Right lung (tissue), 10 donors: ENCODE measurements at places on chromosomes 5 and 9. TPM values are rescaled to one million over a fixed set of nuclear protein-coding genes. Genes with fewer than 3 reads are reported as not detected.

PCA3 gene
- 0.42 TPM for polyA plus RNA-seq

- no peak for DNase-seq
These were observed 41.6 kb downstream of the FOCAD start for GRCh38 chr9:20725675-20726074.

- no peak for DNase-seq
These were observed 14.9 kb downstream of the SPAAR start for GRCh38 chr9:35923927-35924763.

DNA sequence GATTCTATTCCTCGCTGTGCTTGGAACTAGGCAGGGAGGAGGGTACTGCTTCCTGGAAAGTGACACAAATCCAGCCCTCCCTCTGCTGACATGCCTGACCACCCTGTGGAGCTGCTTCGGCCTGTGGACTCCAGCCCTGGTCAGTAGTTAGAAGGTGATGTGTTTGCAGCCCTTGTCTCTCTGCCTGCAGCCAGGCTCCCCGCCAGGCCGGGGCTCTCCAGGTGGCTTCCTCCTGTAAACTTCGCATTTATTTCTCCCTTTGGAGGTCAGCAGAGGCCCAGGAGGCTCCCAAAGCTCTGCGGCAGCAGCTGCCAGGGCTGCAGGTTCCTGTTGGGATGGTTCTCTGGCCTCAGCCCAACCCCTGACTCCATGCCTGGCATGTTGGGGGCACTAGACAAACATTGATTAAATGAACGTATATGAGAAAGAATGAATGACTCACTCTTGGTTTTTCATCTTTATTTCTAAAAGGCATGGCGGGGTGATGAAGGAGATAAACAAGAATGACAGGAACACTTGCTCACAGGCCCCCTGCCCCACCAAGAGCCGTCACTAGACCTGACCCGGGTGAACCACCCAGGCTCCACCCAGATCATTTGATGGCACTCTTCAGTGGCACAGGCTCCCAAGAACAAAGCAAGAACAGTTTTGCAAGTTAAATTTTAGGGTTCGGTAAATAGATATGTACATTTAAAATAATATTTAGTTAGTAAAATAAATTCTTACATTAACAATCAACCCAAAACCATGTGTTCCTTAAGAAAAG, 8.4 kb upstream of the IRX2 start:
- DNase-seq, result no peak
